Spleen (tissue), 13 donors: ENCODE measurements at places on chromosomes 11 and 22. TPM values are rescaled to one million over a fixed set of nuclear protein-coding genes. Genes with fewer than 3 reads are reported as not detected.

DCHS1 gene
- polyA plus RNA-seq: 1.9 TPM

MTA2 gene
- 94.6 TPM for polyA plus RNA-seq

DNA sequence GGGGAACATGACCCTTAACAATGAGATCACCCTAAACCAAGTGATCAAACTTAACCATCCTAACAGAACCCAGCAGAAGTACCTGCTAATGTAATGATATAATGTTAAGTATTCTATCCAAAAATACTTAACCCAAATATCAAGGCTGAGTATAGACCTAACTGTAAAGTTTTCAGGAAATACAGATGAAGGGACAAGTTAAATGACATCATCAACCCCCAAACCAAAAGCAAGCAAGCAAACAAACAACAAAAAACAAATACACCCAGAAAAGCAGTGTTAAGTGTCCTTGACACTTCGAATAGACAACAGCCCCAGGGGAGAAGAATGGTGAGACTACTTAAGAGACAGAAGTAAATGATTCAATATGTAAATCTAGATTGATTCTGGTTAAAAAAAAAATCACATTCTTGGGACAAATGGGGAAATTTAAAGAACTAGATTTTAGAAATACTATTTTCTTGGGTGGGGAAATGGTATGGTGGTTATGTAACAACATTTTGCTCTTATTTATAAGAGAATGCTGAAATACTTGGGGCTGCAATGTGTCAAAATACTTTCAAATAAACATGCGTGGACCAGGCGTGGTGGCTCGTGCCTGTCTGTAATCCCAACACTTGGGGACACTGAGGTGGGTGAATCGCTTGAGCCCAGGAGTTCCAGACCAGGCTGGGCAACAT, 2.5 kb downstream of the CSTF3 start:
- DNase-seq: no peak

CHRDL2 gene
- polyA plus RNA-seq: 0.91 TPM

PHOX2A gene
- not detected for polyA plus RNA-seq

DEFB131B gene
- polyA plus RNA-seq: not detected

DNA sequence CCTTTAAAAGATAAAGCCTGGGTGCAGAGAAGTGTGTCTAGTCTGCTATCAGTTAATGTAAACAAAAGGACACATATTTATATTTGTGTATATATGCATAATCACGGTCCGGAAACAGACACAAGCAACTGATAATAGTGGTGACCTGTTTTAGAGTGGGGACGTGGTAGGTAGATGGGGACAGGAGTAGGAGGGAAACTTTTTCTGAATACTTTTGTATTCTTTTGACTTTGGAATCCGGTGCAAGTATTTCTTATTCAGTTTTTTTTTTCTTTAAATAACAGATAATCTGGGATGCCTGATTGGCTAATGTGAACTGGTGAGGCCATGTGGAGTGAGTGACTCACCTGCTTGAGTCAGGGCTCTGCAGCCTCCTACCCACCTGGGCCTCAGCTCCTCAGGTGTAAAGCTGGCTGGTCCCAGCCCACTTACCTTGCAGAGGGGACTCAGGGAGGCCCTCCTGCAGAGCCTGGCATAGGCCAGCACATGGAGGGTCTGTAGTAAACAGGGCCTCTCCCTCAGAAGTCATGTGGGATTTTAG, 15.3 kb downstream of the MICAL2 start:
- no peak for DNase-seq
